Naive thymus-derived CD4-positive, alpha-beta T cell (primary cell): ENCODE measurements at places on chromosomes 6 and 20. TPM values are rescaled to one million over a fixed set of nuclear protein-coding genes. Genes with fewer than 3 reads are reported as not detected.
A peak's percentile ranks its signal among the peaks of the same experiment; 100 is the strongest.

REM1 gene
- not detected for total RNA-seq

ZNF311 gene
- total RNA-seq, result 0.43 and 0.73 TPM in 2 replicates

GSTA2 gene
- total RNA-seq, result not detected in 2 replicates

BFSP1 gene
- not detected for total RNA-seq

LTB gene
- total RNA-seq, result 670 TPM

- peak; percentile 31 for DNase-seq
Observed at GRCh38 chr20:46308258-46309157, at the start of gene CDH22. Gene CDH22, minus strand, starts transcription at chr20:46308498. Its CDS starts 57,204 bp downstream, at chr20:46251294.

GRCh38 chr6:28727559-28728211 is 196.1 kb downstream of the TRIM27 start:
- DNase-seq, result no peak

- DNase-seq, result no peak
Observed at GRCh38 chr6:5085648-5086293, 630 bp downstream of the PPP1R3G start.

DNA sequence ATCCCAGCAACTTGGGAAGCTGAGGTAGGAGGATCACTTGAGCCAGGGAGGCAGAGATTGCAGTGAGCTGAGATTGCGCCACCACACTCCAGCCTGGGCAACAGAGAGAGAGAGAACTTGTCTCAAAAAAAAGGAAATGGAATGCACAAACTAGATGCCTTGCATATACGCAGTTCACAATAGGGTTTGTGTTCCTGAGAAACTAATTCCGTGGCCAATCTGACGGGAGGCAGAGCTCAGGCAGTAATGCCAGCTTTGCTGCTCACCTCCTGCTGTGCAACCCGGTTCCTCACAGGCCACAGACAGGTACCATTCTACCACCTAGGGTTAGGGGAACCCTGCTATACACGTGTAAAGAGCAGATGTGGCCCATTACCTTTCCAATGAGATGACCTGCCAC is 1.4 kb downstream of the CDK5RAP1 start:
- DNase-seq, result no peak

DNA sequence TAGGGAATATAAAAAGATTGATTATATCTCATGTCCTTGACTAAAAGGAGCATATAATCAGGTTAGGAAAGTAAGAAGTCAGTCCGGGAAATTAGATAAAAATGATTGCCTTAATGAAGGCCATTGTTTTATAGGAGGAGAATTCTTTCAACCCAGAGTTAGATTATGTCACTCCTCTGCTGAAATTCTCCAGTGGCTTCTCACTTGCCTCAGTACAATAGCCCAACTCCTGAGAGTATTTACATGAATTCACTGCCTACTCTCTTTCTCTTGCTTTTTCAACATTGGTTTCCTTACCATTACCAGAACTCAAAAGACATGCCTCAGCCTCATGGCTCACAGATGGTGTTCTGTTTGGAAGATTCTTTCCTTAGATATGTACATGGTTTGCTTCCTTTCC is 114.9 kb downstream of the EPHA7 start:
- DNase-seq, result no peak

DNA sequence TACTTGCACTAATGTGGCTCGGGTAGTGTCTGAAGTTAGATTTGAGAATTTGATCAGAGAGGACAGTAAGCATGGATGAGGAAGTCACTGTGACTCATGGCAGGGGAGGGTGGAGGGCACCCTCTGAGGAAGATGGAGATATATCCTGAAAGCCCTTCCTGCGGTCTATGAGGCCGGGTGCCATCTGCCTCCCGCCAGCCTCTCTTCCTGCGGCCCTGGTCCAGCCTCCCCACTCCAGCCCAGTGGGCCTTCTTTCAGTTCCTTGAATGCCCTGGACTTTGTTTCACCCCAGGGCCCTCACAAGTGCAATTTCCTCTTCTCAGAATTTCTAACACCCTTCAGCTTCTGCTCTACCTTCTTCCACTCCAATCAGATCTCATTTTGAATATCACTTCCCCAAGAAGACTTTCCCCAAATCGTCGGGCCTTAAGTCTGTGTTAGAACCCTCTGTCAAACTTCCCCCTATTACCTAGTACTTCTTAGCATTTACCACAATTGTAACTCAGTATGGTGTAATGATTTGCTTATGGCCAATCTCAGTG is 20.2 kb upstream of the TNFAIP3 start:
- no peak for DNase-seq

GRCh38 chr20:45998761-45999160 is 9.9 kb upstream of the MMP9 start:
- DNase-seq, result no peak

DNA sequence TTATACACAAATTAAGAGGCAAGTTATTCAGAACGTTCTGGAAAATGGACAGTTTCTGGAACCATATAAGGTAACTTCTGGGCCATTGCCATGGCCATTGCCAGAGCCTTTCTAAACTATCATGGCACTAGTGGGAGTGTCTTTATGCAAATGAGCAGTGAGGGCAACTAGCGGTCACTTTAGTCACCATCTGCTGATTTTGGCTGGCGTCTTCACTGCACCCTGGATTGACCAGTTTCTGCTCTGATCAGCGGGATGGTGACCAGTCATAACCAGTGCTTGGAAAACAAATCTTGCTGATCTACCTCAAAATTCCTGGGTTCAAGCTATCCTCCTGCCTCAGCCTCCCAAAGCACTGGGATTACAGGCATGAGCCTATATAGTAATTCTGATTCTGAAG is 7.3 kb upstream of the SNTA1 start:
- DNase-seq, result no peak

DNA sequence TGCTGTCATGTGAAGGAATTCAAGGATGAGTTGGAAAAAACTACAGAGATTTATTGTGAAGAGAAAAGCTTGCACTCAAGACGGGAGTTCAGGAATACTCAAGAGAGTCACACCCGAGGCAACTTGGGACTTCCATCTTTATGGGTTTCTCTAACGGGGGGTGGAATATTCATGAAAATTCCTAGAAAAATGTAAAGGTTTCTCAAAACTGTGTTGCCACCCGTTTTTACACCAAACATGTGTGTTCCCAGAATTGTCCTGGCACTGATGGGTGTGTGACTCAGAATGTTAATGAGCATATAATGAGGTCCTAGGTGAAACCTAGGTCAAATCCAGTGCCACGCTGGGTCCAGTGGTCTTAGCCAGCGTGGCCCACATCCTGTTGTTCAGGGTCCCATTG is 381.5 kb downstream of the CDH26 start:
- DNase-seq, result no peak

DNA sequence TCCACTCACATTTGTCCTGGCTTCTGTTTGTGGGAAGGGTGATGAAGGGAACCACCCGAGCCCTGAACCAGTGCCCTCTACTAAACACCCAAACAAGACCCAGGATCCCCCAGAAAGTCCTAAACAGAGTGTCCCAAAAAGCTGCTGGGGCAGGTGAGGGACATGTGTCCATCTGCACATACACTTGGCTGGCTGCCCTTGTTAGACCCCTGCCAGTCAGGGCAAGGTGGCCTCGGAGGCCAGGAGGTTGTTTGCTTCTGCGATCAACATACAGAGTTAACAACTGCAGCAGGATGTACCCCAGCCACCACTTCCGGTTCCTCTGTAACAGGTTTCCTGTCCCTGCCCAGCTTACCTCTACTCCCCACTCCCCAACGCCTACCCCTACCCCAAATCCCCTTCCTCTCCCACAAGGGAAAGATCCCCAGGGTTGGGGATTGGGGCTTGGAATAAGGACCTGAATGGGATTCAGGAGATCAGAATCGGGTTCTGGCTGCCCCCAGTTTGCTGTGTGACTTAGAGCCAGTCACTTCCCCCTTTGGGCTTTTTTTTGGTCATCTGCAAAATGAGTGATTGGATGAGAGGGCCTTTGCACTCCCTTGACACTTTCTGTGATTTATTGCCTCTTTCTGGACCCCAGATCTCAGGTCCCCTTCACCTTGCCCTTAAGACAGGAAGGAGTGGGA is 13.9 kb downstream of the DEF6 start:
- DNase-seq, result peak; percentile 50

DNA sequence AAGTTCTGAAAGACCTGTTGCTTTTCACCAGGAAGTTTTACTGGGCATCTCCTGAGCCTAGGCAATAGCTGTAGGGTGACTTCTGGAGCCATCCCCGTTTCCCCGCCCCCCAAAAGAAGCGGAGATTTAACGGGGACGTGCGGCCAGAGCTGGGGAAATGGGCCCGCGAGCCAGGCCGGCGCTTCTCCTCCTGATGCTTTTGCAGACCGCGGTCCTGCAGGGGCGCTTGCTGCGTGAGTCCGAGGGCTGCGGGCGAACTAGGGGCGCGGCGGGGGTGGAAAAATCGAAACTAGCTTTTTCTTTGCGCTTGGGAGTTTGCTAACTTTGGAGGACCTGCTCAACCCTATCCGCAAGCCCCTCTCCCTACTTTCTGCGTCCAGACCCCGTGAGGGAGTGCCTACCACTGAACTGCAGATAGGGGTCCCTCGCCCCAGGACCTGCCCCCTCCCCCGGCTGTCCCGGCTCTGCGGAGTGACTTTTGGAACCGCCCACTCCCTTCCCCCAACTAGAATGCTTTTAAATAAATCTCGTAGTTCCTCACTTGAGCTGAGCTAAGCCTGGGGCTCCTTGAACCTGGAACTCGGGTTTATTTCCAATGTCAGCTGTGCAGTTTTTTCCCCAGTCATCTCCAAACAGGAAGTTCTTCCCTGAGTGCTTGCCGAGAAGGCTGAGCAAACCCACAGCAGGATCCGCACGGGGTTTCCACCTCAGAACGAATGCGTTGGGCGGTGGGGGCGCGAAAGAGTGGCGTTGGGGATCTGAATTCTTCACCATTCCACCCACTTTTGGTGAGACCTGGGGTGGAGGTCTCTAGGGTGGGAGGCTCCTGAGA is at the start of gene HFE:
Gene HFE, plus strand, starts transcription at position 146 of the 832 bp plus-strand sequence. Its CDS starts 12 bp downstream, at position 158.
- peak; percentile 45 for DNase-seq
